DMS53 (cell line): ENCODE measurements at places on chromosomes 3 and 15.

GRCh38 chr3:87191641-87192040 is 35.5 kb upstream of the CHMP2B start:
- DNase-seq = no peak

GRCh38 chr15:73620078-73620477 is 13.1 kb downstream of the NPTN start:
- no peak for DNase-seq

GRCh38 chr3:195011231-195011834 is 259.6 kb downstream of the XXYLT1 start:
- DNase-seq = no peak

DNA sequence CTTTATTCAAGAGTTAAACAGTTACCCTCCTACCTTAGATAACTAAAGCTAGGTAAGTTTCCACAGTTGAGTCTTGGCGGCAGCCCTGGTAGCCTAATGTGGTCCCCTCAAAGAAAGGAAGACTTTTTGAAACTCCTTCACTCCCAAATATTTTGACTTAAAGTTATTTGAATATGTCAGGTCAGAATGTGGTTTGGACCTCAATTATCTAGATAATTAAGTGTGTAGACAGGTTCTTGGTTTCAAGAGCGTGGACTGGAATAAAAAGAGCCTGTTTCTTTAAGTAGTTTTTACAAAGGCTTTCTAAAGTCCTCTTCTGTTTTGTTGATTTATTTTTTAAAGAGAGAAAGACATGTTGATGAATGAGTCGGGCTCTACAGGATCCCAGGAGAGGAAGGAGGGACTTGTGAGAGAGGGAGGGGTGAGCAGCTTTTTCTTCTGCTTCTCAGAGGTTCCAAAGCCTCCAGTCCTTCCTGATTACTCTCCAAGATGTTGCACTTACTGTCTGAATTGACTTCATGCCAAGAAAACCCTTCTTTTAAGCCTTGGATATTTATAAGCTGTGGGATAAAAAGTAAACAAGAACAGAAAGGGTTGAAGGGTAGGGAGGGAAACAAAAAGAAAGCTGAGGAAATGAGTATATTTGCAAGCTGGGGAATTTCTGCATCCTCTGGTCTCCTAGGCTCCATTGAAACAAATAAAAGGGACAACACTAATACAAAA is 457.4 kb downstream of the IGSF11 start:
- DNase-seq = no peak

- no peak for DNase-seq
Observed at GRCh38 chr3:70992562-70993204, 590.8 kb downstream of the FOXP1 start.
